ENCODE measurements at places on chromosomes 1 and 21.

GRCh38 chr1:80993154-80993980 lies 807.4 kb upstream of the ADGRL2 start:
- no peak for DNase-seq

- no peak for DNase-seq
These were observed 379 bp upstream of the FCRL1 start for GRCh38 chr1:157820299-157820698.

GRCh38 chr1:209829716-209830115 lies 1.9 kb downstream of the UTP25 start:
- DNase-seq = no peak

DNA sequence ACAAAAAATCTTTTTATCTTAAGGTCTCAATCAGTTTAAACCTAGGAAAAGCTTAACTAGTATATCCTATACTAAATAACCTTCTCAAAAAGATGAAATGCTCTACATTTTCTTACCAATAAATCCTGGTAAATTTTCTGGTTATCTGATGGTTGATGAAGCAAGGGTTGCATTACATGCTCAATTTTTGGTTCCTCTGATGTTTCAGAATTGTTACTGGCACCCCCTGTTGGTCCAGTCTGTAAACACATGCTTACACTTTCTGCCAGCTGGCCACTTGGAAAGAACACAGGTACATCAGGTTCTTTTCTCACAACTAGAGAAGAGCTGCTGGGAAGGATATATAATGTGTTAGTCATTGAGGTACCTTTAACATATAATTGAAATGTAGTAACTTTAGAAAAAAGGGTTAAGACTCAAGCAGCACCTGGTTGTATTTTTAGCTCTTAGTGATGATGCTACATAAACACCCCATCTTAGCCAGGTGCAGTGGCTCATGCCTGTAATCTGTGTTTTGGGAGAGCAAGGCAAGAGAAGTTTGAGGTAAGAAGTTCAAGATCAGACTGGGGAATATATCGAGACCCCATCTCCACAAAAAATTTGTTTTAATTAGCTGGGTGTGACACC lies 30.9 kb upstream of the TAL1 start:
- peak; percentile 23 for DNase-seq
